Renal cortical epithelial cell (primary cell): ENCODE measurements at places on chromosomes 6 and 20. TPM values are rescaled to one million over a fixed set of nuclear protein-coding genes. Genes with fewer than 3 reads are reported as not detected.

The NOX3 gene
- total RNA-seq: not detected in 2 replicates

The FBXO30 gene
- total RNA-seq: 9.2 and 21.1 TPM in 2 replicates

The SLC22A1 gene
- total RNA-seq: 0.50 TPM in 1 of 2 replicates, not detected in the other

The KIF25 gene
- total RNA-seq: 0.05 TPM in 1 of 2 replicates, not detected in the other

The NMBR gene
- total RNA-seq: 0.10 TPM in 1 of 2 replicates, not detected in the other

The PXDC1 gene
- 29.0 and 62.0 TPM in 2 replicates for total RNA-seq

The C4B gene
- 0.35 and 32.2 TPM in 2 replicates for total RNA-seq

The NHSL1 gene
- total RNA-seq: 11.8 and 38.0 TPM in 2 replicates

The BMP5 gene
- not detected in 2 replicates for total RNA-seq

The SLC32A1 gene
- total RNA-seq: not detected in 2 replicates

The PGC gene
- total RNA-seq: not detected in 2 replicates
